ENCODE measurements at places on chromosomes 5 and 9. TPM values are rescaled to one million over a fixed set of nuclear protein-coding genes. Genes with fewer than 3 reads are reported as not detected.
A peak's percentile ranks its signal among the peaks of the same experiment; 100 is the strongest.

- DNase-seq: no peak
These were observed 140.4 kb downstream of the ESM1 start for GRCh38 chr5:54844905-54845566.

DNA sequence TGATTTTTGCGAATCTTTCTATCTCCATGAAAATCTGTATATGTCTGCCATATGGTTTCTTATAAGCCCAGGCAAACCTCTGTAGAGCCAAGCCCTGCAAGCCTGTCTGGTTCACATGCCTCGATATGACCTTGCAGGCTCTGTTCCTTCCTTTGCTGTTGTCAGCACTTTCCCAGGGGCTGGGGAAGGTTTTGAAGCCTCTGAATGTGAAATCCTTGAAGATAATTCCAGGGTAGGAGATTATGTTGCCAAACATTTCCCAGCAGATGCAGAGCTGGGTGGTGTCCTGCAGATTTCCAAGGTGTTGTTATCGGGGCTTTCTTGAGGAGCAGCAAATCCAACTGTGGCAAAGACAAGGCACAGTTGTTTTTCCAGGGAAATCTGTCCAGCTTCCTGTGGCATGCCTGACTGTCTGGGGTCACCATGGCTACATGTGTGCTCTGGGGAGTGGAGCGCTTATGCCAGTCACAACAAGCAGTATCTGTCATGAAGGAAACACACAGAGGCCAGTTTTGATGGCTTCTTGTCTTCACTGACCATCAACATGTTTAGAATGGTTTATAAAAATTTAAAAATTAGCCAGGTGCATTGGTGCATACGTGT is 60.7 kb upstream of the RPS23 start:
- no peak for DNase-seq

- peak; percentile 90 for DNase-seq
These were observed 12.1 kb downstream of the NOTCH1 start for GRCh38 chr9:136533775-136534157.

DNA sequence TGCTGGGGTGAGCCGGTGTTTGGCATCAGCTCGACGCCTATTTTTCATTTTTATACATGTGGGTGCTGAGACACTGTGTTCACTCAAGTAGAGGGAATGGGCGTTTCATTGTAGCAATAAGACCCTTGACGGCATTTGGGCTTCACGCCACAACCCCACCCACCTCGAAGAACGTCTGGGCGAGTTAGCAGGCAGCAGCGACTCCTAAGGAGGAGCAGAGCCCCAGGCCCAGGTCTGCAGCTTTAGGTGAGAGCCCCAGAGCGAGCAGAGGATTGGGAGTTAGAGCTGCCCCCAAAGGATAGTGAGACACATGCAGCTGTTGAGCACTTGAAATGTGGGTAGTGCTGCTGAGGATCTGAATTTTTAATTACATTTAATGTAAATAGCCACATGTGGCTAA is 1.6 kb upstream of the ZFP62 start:
- DNase-seq: no peak

DNA sequence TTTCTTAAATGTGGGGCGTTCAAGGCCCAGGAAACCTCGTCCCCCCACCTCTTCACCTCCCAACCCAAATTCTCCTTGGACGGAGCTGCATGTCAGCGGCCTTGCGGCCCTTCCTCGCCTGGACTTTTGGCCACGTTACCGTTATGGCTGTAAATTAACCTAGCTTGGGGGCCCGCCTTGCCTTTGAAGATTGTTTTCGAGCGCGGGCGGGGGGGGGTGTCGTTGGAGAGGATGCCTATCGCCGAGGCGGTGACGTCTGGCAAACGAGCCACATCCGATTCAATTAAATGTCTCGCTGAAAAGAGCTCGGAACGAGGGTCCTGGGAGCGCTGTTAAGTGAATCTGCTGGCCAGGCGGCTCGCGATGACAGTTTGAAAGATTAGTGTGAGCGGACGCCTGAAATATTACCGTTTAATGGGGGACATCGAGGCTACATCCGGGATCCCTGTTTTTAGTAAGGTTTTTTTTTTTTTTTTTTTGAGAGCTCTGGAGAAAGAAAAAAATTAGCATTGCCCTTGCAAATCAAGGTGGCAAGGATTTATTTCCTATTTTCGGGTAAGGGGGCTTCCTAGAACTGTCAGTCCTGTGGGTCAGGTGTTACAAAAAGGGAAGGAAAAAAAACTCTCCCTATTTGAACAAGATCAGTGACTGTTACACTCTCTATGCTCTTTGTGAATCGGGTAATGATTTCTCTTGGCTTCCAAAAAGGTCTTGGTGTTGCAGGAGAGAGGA is 2.3 kb upstream of the NKX2-5 start:
- DNase-seq: peak; percentile 56

- no peak for DNase-seq
These were observed 98.3 kb upstream of the ATP10B start for GRCh38 chr5:160950311-160950710.

- no peak for DNase-seq
These were observed 34.4 kb downstream of the INSYN2B start for GRCh38 chr5:169945831-169946261.

DNA sequence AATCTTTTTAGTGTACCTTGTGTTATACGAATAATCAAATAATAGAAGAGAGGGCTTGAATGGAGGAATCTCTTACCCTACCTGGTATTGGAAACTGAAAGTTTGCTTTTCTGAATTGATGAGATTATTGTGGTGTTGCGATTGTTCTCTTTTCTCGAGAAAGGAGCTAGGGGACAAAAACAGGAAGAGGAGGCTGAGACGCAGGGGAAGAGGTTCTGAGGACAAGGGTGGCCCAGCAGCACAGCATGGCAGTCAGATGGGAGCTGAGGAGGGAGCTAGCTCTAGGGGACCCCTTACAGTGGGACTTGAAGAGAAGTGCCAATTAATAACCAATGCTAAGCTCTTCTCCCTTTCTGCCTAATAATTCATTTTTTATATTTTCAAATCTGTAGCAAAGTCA is 183.3 kb upstream of the DMAC1 start:
- no peak for DNase-seq

- no peak for DNase-seq
These were observed 115.4 kb upstream of the GAS1 start for GRCh38 chr9:87062746-87063145.

The CDH10 gene
- total RNA-seq: not detected

DNA sequence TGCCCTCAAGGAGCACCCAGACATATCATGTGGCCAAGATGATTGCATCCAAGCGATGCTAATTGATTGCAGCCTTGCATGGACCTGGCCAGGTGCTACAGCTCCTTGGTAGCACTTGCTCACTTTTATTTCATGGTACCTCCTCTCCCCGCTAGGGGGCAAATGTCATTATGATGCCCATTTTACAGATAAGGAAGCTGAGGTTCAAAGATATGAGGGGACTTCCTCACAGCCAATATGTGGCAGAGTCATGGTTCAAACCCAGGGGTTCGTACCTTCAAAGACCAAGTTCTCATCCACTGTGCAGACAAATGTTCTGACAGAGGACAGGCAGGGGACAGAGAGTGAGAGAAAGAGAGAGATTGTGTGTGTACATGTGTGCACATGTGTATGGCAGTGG is 21.9 kb upstream of the KCNMB1 start:
- no peak for DNase-seq

The AHRR gene
- 26.3 TPM for total RNA-seq

- no peak for DNase-seq
These were observed 29.4 kb downstream of the NR6A1 start for GRCh38 chr9:124741662-124742061.

DNA sequence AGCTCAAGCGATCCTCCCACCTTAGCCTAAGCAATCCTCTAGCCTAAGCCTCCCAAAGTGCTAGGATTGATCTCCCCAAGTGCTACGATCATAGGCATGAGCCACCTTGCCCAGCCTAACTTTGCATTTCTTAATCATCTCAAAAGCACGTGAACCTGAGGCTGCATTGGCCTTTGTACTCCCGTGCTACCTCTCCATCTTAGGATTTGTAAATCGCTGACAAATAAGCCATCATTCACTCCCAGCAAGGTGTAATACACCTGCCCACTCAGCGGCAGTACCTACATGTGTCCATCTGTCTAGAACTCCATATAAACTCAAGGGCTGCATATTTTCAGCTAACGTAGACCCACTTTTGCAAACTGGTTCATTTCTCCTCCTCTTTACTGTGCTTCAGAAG is 2.8 kb downstream of the ANKH start:
- DNase-seq: no peak

DNA sequence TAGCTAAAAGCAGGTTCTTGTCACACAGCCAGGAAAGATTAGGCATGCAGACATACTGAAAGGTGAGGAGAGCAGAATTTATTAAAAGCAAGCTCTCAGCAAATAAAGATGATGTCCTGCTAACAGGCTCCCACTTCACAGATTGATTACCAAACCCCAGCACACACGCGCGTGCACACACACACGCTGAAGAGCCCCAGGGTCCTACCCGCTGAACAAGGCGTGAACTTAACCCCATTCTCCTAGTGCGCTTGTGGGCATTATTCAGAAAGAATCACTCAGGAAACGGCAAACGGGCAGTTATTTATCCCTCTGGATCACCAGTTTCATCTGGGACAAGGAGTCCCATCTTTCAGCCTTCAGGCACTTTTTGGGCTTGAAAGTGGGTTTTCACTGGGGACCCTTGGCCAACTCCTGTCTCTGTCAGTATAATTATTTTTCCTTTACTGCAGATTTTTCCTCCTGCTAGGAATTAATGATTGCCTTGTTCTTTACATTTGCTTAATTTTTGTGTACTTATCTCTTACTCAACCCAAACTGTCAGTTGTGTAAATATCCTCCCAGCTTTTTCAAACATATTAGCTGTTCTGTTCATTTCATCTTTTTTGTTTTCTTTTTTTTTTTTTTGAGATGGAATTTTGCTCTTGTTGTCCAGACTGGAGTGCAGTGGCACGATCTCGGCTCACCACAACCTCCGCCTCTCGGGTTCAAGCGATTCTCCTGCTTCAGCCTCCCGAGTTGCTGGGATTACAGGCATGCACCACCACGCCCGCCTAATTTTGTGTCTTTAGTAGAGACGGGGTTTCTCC is 92.6 kb downstream of the RIC1 start:
- no peak for DNase-seq

The PCDHGC5 gene
- total RNA-seq: not detected

- no peak for DNase-seq
These were observed 348.5 kb upstream of the RIOK2 start for GRCh38 chr5:97531549-97531948.

DNA sequence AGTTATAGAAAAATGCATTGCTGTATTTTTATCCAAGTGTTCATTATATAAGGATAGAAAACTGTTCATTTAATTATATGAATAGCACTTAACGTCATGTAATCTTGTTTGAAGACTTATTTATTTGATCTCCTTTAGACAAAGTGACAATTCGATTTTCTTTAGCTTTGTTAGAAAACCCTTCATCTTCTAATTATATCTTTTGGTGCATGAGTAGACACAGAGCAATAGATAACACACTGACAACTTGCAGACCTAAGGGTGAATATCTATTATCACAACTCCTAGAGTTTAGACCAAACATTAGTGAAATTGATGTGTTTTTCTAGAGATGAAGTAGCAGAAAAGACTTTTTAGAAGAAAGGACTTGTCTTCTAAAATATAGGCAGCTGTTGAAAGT is 446.4 kb upstream of the SEMA6A start:
- no peak for DNase-seq

The C9orf153 gene
- total RNA-seq: 0.40 TPM

GRCh38 chr9:97307091-97307490 is 368 bp upstream of the CCDC180 start:
- peak; percentile 49 for DNase-seq

The HMCN2 gene
- total RNA-seq: not detected

DNA sequence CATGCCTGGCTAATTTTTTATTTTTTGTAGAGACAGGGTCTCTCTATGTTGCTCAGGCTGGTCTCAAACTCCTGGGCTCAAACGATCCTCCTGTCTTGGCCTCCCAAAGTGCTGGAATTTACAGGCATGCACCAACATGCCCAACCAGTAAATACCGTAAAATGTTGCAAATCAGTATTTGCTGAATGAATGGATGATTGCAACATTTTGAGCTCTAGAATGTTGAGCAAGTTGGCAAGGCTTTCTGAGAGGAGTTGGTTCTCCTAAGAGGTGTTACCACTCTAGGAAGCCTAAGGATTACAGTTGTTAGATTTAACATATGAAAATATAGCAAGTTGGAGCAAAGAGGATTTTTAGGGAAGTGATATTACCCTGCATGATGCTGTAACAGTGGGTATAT is 15.6 kb upstream of the DMXL1 start:
- DNase-seq: no peak

GRCh38 chr9:95134457-95134881 is 183.0 kb downstream of the FANCC start:
- no peak for DNase-seq

DNA sequence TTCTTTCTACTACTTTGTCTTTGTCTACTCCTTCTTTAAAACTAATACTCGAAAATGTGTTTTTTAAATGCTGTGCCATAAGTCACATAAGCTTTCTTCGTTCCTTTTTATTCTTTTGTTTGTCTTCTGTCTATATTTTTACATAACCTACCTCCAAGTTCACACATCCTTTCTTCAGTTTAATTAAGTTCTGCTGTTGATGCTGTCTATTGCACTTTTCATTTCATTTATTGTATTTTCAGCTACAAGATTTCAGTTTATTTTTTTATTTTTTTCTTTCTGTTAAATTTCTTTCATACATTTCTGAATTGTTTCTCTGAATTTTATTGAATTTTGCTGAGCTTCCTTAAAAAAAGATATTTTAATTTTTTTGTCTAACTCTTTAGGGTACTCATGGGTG is 878.2 kb downstream of the MAT2B start:
- no peak for DNase-seq

DNA sequence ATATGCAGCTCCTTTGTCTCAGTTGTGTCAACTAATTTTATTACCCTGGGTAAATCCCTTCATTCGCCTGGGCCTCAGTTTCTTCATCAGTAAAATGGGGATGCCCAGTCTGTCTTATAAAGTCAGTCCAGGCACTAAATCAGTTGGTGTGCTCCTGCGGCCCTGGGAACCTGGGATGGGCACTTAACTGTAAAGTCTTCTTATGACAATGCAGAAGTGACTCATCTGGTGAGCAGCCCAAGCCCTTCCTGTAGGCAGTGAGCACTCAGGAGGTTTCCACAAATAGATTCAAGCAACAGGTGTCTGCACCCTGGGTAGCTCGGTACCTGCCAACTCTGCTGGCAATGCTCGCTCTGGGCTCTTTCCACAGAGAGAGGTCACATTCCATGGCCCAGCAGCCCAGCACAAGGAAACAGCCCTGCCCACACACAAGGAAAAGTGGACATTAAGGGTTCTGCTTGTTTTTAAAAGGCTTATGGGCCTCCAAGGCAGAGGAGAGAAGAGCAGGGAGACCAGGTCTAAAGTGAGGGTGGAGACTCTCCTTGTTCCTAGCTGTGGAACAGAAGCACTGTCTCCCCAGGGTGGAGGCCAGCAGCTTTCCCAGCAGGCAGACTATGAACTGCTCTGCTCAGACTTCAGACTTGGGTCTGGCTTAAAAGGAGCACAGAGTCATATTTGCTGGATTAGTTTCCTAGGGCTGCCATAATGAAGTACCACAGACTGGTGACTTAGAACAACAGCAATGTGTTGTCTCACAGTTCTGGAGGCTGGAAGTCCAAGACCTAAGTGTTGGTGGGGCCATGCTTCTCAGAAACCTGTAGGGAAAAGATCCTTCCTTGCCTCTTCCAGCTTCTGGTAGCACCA is 89.7 kb upstream of the ADRA1B start:
- no peak for DNase-seq
